ENCODE measurements at places on chromosomes 4 and X.

GRCh38 chrX:53494436-53494835 lies 60.3 kb upstream of the HSD17B10 start:
- no peak for DNase-seq

DNA sequence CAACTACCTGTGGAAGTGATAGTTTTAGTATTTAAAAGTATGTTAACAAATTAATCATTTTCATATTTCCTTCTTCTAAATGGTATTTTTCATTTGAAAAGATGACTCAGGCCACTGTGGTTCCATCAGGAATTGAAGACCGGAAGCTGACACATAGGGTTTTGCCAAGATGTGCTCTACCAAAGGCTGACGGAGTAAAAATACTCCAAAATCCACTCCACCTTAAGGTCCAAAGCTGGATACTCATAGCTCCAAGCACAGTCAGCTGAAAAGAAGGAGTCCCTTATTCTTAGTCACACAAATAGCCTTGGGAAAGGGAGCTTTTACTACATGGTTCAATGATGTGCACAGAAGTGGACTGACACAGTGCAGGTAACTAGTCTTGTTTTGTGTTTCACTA lies 472.0 kb downstream of the ARAP2 start:
- no peak for DNase-seq

- no peak for DNase-seq
These were observed 164.7 kb downstream of the SOWAHB start for GRCh38 chr4:76733068-76733771.

GRCh38 chrX:120308558-120308957 lies 2.7 kb downstream of the TMEM255A start:
- no peak for DNase-seq

- no peak for DNase-seq
These were observed at the start of gene EREG for GRCh38 chr4:74364652-74365491. Gene EREG, plus strand, starts transcription at chr4:74365145. Its CDS starts 164 bp downstream, at chr4:74365309.

DNA sequence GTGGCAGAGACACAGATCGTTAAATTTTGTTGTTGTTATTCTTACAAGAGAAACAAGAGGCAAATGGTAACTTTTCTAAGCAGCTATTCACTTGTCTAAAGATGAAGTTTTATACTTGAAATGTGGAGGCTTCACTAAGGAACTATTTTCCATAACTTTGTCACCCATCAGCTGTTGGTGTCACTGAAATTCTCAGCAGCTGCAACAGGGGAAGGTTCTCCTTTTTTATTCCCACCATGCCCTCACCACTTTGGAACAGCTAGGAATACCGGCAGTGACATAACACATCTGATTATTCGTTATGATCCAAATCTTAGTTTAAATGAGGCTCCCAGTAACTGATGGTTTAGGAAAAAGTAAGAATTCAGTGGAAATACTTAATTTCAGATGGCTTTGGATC lies 147.0 kb upstream of the LEF1 start:
- DNase-seq: no peak

GRCh38 chrX:27808226-27808625 lies 436 bp downstream of the MAGEB10 start:
- DNase-seq: no peak

- no peak for DNase-seq
These were observed 10.1 kb upstream of the NKX1-1 start for GRCh38 chr4:1416051-1416947.

DNA sequence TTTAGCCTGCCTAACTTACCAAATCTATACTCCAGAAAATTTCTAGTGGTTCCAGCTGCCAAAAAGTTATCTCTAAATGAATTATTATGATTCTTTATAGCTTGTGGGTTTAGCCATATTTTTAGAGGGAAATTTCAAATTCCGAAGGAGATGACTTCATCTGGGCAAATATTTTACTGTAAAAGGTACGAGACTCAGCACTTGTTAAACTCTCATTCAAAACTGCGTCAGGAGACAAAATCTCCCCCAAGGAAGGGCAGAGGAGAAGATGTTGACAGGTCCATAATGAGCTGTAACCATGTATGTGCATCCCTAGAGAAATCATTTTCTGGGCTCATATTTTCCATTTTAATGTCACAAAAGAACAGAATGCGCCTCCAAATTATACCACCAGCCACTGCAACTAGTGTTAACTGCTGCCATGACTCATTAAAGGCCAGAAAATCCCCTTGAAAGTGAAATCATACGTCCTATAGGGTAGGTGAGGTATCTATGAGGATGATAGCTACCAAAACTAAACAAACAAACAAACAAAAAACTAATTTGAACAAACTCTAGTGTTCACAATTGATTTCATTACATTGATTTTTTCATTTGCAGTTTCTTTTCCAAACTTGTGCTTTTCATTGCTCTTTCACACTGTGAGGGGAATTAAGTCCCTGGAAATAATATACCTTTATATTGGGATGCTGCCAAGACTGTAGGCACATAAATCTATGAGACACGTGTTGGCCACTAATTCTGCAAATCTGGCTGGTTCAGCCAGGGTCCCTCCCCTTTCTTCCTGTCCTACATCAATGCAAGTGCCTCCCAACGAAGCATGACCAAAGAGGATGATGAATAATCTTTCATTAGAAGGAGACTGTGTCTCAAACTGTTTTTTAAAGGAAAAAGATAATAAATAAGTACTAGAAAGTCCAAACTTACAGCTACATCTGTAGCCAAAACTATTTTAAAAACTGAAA lies 85.8 kb downstream of the ARHGAP6 start:
- no peak for DNase-seq

GRCh38 chrX:103378990-103379389 lies 2.7 kb downstream of the BEX3 start:
- no peak for DNase-seq

- no peak for DNase-seq
These were observed 491.2 kb downstream of the INPP4B start for GRCh38 chr4:142354794-142355420.

GRCh38 chr4:170243662-170244288 lies 154.0 kb upstream of the AADAT start:
- no peak for DNase-seq

GRCh38 chr4:116632269-116632668 lies 453.1 kb downstream of the TRAM1L1 start:
- DNase-seq: no peak

- DNase-seq: no peak
These were observed 821 bp downstream of the ASMTL start for GRCh38 chrX:1451661-1452515.

GRCh38 chr4:87863486-87863885 lies 30.7 kb downstream of the MEPE start:
- no peak for DNase-seq

- no peak for DNase-seq
These were observed 46.4 kb upstream of the NALF2 start for GRCh38 chrX:69457756-69458155.

DNA sequence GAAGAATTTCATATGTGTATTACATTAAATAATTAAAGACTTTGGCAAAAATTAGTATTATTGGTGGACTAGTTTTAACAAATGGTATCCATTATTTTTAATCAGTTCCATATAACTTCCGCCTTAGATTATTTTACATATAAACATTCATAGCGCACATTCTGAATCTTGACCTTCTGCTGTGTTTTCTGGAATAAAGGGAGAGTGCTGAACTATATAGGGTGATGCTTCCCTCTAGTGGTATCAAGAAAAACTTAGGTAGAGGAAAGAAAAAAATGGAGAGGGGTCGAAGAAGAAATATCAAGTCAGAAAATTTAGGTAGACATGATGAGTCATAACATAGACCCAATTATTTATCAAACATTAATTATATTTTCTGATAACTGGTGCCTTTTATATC lies 155.6 kb upstream of the PACRGL start:
- DNase-seq: no peak

DNA sequence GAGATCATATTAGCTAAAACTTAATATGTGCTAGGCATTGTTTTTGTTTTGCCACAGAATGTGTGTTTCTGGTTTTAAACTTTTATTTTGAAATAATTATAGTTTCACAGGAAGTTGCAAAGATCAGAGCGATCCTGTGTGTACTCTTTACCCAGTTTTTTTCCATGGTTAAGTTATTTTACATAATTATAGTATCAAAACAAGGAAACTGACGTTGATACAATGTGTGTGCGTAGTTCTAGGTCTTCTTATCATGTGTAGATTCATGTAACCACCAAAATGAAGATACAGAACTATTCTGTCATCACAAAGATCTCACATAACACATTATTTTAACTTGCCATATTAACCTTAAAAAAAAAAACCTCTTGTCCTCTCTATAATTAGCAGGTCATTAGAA lies 69.2 kb downstream of the BLTP1 start:
- DNase-seq: no peak

GRCh38 chrX:110041980-110042379 lies 39.1 kb downstream of the TMEM164 start:
- no peak for DNase-seq

DNA sequence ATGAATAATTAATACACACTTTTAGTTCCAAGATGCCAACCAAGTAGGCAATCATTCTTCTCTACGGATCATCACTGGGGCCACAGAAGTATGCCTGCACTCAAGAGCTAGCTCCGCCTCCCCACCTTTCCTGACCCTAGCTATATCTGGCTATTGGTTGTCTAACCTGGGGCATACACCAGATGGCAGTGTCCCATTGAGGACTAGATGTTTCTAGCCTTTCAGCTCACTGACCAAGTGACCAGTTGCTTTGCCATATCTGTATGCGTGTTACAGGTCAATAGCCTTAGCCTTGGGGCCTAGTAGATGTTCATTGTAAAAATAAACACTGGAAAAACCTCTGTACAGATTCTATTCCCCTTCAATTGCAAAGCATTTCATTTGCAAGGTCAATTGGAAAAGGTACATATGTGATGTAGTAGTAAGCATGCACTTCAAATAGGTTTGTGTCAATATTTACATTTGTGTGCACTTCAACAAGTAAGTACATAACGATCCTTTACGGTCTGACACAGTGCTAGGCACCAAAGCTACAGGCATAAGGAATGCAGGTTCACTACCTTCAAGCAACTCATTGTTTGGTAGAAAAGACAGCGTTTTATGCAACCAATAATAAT lies 521.7 kb downstream of the PPARGC1A start:
- DNase-seq: no peak

GRCh38 chr4:181659876-181660275 lies 583.3 kb upstream of the TENM3 start:
- DNase-seq: no peak

DNA sequence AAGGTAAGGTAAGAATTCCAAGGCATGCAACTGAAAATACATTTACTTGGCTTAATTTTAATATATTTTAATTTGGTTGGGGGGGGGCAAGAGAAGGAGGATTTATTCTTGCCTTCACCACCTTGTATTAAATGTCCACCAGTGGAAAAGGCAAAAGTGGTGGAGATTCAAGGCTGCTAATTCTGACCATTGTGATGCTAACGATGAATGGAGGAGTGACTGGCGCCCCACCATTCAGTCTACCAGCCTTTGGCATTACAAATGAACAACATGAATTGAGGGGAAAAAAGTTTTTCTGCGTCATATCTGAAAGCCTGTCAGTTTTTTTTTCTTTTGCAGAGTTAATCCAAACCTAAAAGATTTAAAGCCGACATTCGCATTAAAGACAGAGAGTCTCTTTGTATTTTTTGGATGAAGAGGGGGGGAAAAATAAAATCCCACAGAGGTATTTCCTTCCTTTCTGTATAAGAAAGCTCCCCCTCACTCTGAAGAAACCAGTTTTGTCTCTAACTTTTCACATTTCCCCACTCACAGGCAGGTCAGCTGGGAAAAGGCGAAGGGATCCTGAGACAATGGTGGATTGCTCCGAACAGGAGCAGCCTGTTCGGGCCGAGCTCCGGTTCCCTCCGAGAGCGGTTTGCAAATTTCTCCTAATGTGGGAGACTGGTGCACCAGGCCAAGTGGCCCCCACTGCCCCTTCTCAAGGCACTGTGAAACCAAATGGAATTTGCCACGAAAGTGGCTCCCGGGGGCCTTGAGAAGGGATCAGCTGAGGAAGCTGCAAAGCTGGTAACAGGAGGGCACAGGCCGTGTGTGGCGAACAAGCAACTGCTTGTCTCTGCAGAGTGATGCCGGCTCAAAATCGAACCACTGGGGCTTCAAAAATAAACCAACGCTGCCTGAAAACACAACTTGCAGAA lies 28.1 kb downstream of the SHISA3 start:
- DNase-seq: no peak

DNA sequence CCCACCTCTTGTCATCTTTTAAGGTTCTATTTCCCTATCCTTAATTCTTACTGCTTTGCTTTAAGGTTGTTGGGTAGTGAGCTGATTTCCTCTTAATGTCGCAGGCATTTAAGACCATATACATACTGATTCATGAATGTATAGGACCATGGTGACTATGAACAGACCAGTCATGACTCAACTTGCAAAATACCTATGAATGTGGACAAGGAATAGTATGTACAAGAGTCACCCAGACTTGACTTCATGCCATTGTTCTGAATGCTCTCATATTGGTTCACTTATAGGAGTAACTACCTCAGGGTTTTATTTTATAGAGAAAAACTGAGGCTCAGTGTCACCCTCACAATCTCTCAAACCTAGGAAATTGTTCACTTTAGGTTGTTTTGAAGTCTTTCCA lies 44.3 kb downstream of the CCNG2 start:
- no peak for DNase-seq

- no peak for DNase-seq
These were observed 442.9 kb upstream of the BOD1L1 start for GRCh38 chr4:14070289-14070880.

GRCh38 chr4:48361012-48361400 lies 19.7 kb downstream of the SLAIN2 start:
- no peak for DNase-seq

GRCh38 chr4:67550857-67551256 lies 5.6 kb upstream of the CENPC start:
- DNase-seq: no peak

- DNase-seq: no peak
These were observed 80.0 kb upstream of the MAB21L2 start for GRCh38 chr4:150501983-150502382.

DNA sequence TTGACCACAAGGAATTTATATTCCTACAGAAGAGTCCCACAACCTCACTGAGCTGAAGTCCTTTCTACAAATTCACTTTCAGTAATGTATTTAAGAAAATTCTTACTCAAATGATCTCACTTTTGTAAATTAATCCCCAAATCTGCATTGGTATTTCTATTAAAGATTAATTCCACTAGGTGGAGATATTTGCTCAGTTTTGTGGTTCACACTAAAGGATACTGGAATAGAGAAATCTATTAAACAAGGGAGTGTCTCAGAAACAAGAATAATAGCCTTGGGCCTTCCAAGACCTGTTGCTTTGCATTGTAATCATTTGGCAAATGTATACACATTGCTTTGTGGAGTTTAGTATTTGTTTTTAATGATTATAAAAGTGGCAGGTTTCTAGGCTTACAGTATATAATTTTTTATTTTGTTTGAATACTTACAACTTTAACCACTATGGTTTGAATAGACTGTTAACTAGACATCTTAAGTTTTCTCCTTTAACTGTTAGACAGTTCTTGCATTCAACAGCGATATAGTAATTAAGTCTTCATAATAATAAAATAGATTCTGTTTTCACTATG lies 25.9 kb downstream of the CFAP299 start:
- DNase-seq: no peak

DNA sequence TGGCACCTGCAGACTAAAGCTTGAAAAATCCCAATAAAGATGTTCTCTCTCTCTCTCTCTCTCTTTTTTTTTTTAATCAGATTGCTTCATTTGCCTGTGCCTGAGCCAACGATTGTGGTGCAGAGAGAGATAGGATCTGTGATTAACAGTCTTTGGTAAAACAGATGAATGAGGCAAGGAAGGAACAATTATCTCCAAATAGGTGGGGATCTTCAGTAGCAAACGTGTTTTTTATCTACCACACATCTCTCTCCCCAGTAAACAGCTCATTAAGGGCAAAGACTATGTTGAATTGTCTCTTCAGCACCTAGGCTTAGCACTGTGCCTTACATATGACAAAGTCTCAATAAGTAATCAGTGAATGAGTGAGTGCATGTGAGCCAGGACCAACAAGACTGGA lies 96.3 kb downstream of the SMIM20 start:
- DNase-seq: no peak
